ENCODE measurements at places on chromosomes 16 and 17. TPM values are rescaled to one million over a fixed set of nuclear protein-coding genes. Genes with fewer than 3 reads are reported as not detected.

The TMEM92 gene
- total RNA-seq = 1.4 TPM

The FNDC8 gene
- not detected for total RNA-seq

The ZNF500 gene
- total RNA-seq = 12.3 TPM

The TTLL6 gene
- 1.1 TPM for total RNA-seq

The DNAH17 gene
- 21.0 TPM for total RNA-seq

Data from upper lobe of left lung (tissue), 6 donors.